ENCODE measurements at places on chromosomes 16 and 17. TPM values are rescaled to one million over a fixed set of nuclear protein-coding genes. Genes with fewer than 3 reads are reported as not detected.
A peak's percentile ranks its signal among the peaks of the same experiment; 100 is the strongest.

DNA sequence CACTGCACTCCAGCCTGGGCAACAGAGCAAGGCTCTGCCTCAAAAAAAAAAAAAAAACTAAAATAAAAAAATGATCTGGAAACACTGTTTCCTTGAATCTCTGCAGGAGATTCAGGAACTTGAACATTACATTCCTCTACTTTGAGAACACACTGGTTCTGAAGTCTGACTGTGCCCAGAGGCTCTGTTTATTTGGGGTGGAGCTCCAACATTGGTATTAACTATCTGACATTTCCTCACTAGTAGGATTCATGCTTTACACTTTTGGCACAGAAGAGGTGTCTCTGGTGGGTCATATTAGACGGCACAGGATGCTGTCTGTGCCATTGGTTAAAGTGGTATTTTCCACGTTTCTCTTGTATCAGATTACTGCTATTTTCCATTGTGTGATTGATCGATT is 10.4 kb downstream of the SULT1A2 start:
- DNase-seq: no peak

GRCh38 chr17:17874478-17874877 is 37.7 kb upstream of the SREBF1 start:
- no peak for DNase-seq

- no peak for DNase-seq
These were observed 2.0 kb downstream of the RGS11 start for GRCh38 chr16:273547-274421.

DNA sequence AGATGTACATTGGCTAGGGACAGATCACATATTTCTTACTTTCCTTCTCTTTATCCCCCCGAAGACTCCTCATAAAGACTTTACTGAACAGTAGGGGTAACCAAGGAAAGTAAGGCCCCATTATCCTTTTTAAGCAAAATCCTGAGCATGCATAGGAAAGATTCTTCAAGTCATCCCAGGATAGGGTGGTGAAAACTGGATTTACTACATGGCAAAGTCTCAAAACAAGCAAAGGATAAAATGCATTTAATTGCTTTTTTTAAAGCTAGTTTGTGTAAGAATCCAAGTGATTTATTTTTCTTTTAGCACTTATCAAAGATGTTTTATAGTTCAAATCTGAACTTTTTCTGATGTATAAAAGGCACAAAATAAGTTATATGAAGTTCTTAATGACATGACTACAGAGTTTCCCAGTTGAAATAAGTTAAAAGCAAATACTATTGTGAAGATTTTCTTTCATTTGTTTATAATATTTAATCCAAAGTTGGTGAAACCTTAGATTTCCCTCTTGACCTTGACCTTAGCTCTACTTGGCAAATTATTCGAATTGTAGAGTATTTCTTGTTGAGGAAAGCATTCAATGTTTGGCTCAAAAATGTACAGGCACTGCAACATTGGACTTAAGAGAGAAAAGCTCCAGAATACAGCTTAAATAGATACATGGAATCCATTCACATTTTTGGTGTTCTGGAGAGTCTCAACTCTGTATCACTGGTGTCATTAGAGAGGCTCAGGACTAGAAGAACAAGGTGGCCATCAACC is 104.3 kb downstream of the ABCA8 start:
- DNase-seq: no peak

DNA sequence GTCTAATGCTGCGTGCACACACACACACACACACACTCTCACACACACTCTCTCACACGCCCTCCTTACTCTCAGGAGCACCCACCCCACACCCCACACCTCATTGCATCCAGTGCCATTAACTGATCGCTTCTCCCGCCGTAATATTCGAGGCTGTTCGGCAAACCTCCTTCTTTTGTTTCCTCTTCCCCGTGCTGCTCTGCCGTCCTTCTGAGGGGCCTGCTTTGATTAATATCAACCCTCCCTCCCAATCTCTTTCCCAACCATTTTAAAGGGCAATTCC is 156.2 kb upstream of the TNRC6C start:
- DNase-seq: no peak

DNA sequence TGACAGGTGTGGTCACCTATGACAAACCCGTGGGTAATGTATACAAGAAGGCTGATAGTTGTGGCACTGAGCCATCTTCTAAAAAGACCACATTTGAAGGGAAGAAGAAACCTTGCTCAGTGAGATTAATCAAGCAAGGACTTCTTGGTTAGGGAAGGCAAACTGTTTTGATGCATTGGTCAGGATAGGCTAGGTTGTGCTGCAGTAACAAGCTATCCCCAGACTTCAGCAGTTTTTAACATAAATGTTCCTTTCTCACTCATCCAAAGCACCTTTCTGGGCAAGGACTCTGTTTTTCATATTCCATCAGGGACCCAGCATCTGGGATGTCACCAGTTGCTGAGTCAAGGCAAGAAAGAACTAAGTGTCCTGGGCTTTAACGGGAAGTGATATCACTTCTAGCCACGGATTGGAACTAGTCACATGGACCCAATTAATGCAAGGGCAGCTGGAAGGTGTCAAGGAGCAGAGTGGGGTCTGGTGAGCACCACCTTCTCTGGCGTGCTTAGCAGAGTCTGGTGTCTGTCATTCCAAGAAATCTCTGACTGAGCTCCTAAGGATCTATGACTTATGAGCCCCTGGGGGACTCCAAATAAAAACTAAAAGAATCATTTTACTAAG is 52.0 kb upstream of the CCL2 start:
- DNase-seq: no peak

- DNase-seq: no peak
These were observed 5.4 kb downstream of the PIGL start for GRCh38 chr17:16222406-16222805.

GRCh38 chr17:27792095-27792494 is 8.2 kb downstream of the NOS2 start:
- DNase-seq: no peak

DNA sequence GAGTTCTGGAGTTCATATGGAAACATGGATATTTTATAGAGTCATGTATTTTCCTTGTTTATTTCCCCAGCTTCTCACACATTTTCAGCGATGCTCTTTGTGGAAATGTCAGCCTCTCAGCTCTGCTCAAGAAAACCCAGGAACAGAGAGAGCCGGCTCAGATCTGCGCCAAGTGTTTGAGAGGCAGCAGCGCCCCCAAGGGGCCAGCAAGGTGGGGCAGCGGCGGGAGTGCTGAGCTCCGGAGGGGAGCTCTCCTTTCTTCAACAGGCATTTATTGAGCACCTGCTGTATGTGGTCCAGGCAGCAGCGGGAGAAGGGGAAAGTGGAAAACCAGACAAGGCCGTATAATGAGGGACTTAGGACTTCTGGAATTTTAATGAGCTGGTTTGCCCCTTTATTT is 421.1 kb upstream of the C16orf82 start:
- DNase-seq: peak; percentile 39

DNA sequence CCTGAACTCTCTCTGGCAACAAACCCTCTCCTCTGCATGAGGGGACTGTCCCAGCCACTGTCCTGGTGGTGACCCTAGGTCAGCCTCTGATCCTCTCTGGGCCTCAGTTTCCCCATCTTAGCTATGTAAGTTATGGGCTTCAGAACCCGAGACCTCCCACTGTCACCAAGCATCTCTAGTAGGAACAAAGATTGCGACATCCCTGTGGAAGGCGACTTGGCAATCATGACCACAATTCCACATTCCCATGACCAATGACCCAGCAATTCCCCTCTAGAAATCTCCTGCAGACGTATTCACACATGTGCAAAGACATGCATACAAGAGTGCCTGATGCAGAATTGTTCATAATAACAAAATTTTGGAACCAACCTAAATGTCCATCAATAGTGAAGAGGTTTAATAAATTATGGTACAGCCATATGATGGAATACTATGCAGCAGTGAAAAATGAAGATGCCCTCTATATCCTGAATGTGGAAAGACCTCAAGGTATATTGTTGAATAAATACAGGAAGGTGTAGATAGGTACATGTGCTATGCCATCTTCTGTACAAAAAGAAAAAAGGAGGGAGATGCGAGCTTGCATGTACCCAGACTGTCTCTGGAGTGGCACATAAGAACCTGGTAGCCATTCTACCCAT is 21.2 kb downstream of the CNGB1 start:
- no peak for DNase-seq

The SCGB1C2 gene
- not detected for total RNA-seq

The CBFA2T3 gene
- 4.6 TPM for total RNA-seq

The KIF19 gene
- total RNA-seq: 0.63 TPM

The RNF43 gene
- total RNA-seq: 2.0 TPM

The KIF18B gene
- 93.1 TPM for total RNA-seq
